Activated CD4-positive, alpha-beta memory T cell treated with anti-CD3 and anti-CD28 coated beads for 36 hours (primary cell): ENCODE measurements at places on chromosomes 1 and 21.
A peak's percentile ranks its signal among the peaks of the same experiment; 100 is the strongest.

- H3K27me3 ChIP-seq: no peaks in the 10 kb centered on the region
- H3K4me1 ChIP-seq: no peaks in the 10 kb centered on the region
- H3K36me3 ChIP-seq: no peaks in the 10 kb centered on the region
- no peak overlapping the region for H3K27ac ChIP-seq
- H3K4me3 ChIP-seq: no peak overlapping the region
Measured at GRCh38 chr1:87392248-87393192, 63.8 kb downstream of the LMO4 start.

GRCh38 chr1:21175670-21176581 lies 771 bp downstream of the EIF4G3 start:
- H3K27ac ChIP-seq: peak overlapping the region; percentile 86
- H3K27me3 ChIP-seq: no peaks in the 10 kb centered on the region
- peaks cover 22% of the 10 kb centered on the region for H3K4me1 ChIP-seq
- DNase-seq: peak; percentile 53

GRCh38 chr1:53576866-53577760 lies 117.9 kb downstream of the DMRTB1 start:
- no peaks in the 10 kb centered on the region for H3K36me3 ChIP-seq
- no peak overlapping the region for H3K27ac ChIP-seq
- peak; percentile 2 for DNase-seq
- H3K4me1 ChIP-seq: no peaks in the 10 kb centered on the region
- no peak overlapping the region for H3K4me3 ChIP-seq

- H3K36me3 ChIP-seq: no peaks in the 10 kb centered on the region
- DNase-seq: peak; percentile 6
- no peaks in the 10 kb centered on the region for H3K27me3 ChIP-seq
Measured at GRCh38 chr21:46151261-46151988, 4.0 kb downstream of the FTCD start.

- no peak overlapping the region for H3K4me3 ChIP-seq
- no peak for DNase-seq
- no peaks in the 10 kb centered on the region for H3K4me1 ChIP-seq
- no peak overlapping the region for H3K27ac ChIP-seq
Measured at GRCh38 chr21:30623362-30623761, 2.9 kb downstream of the KRTAP20-4 start.

DNA sequence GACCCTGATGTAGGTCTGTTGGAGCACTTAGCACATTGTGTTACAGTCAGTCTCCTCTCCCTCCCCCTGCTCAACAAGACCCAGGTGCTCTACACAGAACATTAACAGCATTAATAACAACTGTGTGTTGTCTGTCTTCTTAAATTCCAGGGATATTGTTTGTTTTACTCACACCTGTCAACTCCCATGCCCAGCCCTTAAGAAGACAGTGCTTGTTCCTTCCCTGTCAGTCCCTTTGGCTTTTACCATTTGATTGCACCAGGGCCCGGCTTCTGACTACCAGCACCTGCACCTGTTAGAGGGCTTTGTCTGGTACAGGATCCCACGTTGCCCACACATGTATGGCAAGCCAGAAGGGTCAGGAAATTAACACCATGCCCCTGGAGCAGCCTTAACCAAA lies 11.7 kb downstream of the RIMKLA start:
- H3K27me3 ChIP-seq: peaks cover 5% of the 10 kb centered on the region
- H3K27ac ChIP-seq: no peak overlapping the region
- H3K4me3 ChIP-seq: no peak overlapping the region
- DNase-seq: no peak
- peaks cover 10% of the 10 kb centered on the region for H3K4me1 ChIP-seq
- H3K36me3 ChIP-seq: no peaks in the 10 kb centered on the region

DNA sequence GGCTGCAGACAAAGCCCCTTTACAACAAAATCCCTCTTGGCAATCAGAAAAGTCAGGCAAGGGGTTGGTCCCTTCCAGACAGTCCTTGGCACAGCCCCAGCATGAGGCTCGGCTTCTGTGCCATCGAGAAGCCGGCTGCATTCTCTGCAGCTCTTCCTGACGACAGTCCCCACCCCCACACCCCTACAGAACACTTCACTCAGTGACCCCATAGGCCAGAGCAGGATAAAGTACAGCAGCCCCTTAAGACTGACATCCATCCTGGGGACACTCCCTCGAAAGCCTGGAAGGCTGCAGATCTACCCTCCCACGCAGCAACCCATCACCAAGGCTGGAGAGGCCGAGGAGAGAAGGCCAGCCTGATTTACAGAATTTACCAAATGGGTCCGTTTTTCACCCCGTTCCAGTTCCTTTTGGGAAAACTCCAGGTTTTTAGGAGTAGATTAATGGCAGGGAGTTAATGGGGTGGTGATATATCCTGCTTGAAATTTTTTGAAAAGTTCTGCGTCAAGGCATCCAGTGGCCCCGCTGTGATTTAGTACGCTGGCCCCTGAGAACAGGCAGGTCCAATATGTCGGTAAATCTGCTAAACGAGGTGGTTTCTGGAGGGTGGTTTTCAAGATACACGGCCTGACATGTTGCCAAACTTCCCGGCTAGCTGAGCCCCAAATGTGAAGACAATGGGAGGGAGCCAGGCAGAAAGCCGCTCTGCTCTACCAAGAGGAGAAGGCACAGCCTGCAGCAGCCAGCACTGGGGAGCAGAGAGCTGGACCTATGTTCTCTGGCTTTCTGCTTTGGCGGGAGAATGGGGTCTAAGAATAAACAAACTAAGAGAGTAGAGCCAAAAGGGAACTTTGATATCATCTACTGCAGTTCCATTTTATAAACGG lies 81.7 kb downstream of the SSBP3 start:
- no peaks in the 10 kb centered on the region for H3K36me3 ChIP-seq
- H3K27me3 ChIP-seq: no peaks in the 10 kb centered on the region
- H3K4me3 ChIP-seq: no peak overlapping the region
- no peak overlapping the region for H3K27ac ChIP-seq
- no peak for DNase-seq
- H3K4me1 ChIP-seq: peaks cover 23% of the 10 kb centered on the region

- no peaks in the 10 kb centered on the region for H3K36me3 ChIP-seq
- H3K27ac ChIP-seq: no peak overlapping the region
- no peak for DNase-seq
- H3K4me3 ChIP-seq: no peak overlapping the region
- H3K27me3 ChIP-seq: peaks cover 1% of the 10 kb centered on the region
- no peaks in the 10 kb centered on the region for H3K4me1 ChIP-seq
Measured at GRCh38 chr1:22325531-22326371, 125.9 kb upstream of the ZBTB40 start.

GRCh38 chr1:213884942-213885341 lies 102.8 kb upstream of the PROX1 start:
- no peaks in the 10 kb centered on the region for H3K27me3 ChIP-seq
- no peak for DNase-seq
- H3K27ac ChIP-seq: no peak overlapping the region
- no peak overlapping the region for H3K4me3 ChIP-seq
- H3K4me1 ChIP-seq: no peaks in the 10 kb centered on the region
- H3K36me3 ChIP-seq: no peaks in the 10 kb centered on the region

DNA sequence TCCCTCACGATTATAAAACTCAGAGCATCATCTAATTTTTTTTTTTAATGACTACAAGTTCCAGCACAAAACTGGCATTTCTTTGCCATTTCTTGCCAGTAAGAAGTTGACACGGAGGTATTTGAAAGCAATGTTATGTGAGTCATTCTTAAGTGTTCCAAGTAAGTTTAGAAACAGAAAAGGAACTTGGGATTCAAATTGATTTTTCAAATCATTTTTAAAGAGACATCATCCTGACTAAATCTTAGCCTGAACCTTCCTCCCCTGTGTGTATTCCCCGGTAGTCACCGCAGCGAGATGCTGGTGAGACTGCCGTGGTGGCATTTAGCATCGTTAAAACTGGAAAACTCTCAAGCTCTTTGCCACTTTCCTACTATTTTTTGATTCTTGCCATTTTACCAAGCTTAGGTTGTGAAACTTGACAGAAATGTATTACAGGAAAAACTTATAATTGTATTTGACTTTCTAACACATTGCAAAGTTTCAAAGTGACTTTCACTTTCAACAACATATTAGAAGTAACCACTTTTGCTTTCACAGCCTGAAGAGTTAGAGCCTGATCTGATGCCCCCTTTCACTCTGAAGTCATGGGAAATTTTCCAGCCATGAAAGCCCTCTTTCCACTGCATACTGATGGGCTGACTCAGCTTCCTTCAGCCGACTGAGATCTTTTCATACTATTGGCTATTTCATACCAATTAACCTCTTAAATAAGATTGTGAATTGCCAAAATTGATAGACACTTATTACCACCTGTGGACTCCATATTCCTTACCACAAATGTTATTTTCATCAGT lies 61.4 kb downstream of the OLFML2B start:
- peak overlapping the region; percentile 90 for H3K27ac ChIP-seq
- H3K27me3 ChIP-seq: no peaks in the 10 kb centered on the region
- H3K4me1 ChIP-seq: peaks cover 52% of the 10 kb centered on the region
- peaks cover 36% of the 10 kb centered on the region for H3K36me3 ChIP-seq
- peak overlapping the region; percentile 73 for H3K4me3 ChIP-seq
- DNase-seq: peak; percentile 67

DNA sequence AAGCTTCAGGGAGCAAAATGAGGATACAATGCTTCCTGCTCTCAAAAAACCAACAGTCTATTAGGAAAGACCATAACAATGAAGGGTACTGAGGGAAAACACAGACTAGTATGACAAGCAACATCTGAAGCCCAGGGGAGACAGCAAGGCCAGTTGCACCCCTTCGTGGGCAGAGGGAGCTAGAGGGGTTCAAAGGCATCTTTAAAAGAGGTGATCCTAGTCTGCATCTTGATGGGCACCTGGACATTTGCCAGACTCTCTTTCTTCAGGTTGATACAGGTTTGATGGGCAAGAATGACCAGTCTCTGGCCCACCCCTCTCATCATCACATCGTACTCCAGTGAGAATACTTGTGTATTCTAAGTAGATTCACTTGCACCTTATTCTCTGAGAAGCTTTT lies 177.7 kb downstream of the VAV3 start:
- H3K27me3 ChIP-seq: no peaks in the 10 kb centered on the region
- no peak overlapping the region for H3K27ac ChIP-seq
- no peaks in the 10 kb centered on the region for H3K36me3 ChIP-seq
- peaks cover 45% of the 10 kb centered on the region for H3K4me1 ChIP-seq

DNA sequence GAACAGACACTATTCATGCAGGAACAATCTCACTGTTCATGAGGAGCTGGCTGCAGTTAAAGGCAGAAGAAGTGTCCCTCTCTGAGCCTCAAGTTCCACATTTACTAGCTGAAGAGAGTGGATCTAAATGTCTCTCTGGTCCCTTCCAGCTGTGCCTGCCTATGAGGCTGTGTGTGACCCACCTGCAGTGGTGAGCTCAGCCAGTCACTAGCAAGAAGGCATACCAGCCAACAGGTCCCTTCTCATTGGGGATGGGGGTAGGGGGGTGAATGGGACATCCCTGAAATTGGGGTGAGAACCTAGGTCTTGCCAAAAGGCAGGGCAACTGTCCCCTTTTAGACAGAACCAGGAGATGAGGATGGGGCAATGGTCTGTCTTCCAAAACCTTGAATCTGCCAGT lies 13.6 kb downstream of the RD3 start:
- H3K4me1 ChIP-seq: no peaks in the 10 kb centered on the region
- no peak overlapping the region for H3K4me3 ChIP-seq
- no peaks in the 10 kb centered on the region for H3K36me3 ChIP-seq
- DNase-seq: no peak
- H3K27ac ChIP-seq: no peak overlapping the region

DNA sequence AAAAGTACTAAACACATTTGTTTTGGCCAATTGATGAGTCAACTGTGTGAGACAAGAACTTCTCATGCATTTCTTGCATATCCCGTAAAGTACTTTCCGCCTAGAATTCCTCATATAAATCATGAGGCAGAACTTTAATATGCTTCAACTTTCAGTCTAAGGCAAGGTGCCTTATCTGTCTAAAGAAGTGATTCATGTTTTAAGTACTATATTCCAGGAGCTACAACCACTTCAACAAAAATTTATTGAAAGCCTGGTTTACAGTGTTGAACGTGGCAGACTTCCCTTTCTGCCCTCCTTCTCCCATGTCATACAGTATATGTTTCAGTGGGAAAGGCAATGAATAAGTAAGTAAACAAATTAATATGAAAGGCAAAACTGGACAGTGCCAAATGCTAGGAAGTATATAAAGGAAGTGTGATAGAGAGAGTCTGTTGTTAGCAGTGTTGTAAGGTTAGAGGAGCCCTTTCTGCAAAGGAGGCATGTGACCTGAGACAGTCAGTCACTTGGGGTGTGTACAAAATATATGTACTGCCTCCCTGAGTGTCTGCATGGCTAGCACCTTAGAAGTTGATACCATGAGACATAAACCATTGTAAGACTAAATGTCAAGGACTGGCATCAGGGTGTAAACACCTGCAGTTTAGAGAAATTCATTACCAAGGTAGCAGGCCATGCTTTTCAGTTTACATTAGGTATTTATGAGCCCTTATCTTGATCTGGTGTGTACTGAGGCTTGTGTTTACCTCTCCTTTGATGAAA lies 362.2 kb downstream of the SRGAP2C start:
- H3K4me3 ChIP-seq: no peak overlapping the region
- no peaks in the 10 kb centered on the region for H3K27me3 ChIP-seq
- peaks cover 2% of the 10 kb centered on the region for H3K36me3 ChIP-seq
- peaks cover 19% of the 10 kb centered on the region for H3K4me1 ChIP-seq

GRCh38 chr1:155070721-155071569 lies 7.4 kb downstream of the EFNA4 start:
- no peak overlapping the region for H3K27ac ChIP-seq
- peaks cover 16% of the 10 kb centered on the region for H3K4me1 ChIP-seq
- peak overlapping the region; percentile 32 for H3K4me3 ChIP-seq
- no peaks in the 10 kb centered on the region for H3K27me3 ChIP-seq
- peak; percentile 85 for DNase-seq

DNA sequence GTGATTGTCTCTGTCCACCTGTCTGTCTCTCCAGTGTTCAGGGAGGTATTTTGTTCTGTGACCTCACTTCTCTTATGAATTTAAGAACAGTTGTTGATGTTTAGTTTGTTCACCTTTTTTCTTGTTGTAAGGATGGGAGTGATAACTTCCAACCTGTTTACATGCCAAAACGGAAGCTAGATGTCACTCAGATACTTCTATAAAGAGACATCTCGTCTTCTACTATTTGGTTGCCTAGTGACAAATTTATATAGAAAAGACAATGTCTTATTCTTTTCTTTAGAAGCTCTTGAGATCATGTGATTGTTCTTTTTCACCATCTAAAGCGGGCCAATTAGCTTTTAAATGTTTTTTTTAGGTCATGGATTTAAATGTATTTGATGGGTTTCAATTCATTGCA lies 33.8 kb downstream of the PRSS38 start:
- H3K27ac ChIP-seq: no peak overlapping the region
- no peaks in the 10 kb centered on the region for H3K4me1 ChIP-seq
- no peaks in the 10 kb centered on the region for H3K36me3 ChIP-seq
- H3K27me3 ChIP-seq: peaks cover 6% of the 10 kb centered on the region
